IMR-90 (cell line): ENCODE measurements at places on chromosomes 13 and 19. TPM values are rescaled to one million over a fixed set of nuclear protein-coding genes. Genes with fewer than 3 reads are reported as not detected.
A peak's percentile ranks its signal among the peaks of the same experiment; 100 is the strongest.

DNA sequence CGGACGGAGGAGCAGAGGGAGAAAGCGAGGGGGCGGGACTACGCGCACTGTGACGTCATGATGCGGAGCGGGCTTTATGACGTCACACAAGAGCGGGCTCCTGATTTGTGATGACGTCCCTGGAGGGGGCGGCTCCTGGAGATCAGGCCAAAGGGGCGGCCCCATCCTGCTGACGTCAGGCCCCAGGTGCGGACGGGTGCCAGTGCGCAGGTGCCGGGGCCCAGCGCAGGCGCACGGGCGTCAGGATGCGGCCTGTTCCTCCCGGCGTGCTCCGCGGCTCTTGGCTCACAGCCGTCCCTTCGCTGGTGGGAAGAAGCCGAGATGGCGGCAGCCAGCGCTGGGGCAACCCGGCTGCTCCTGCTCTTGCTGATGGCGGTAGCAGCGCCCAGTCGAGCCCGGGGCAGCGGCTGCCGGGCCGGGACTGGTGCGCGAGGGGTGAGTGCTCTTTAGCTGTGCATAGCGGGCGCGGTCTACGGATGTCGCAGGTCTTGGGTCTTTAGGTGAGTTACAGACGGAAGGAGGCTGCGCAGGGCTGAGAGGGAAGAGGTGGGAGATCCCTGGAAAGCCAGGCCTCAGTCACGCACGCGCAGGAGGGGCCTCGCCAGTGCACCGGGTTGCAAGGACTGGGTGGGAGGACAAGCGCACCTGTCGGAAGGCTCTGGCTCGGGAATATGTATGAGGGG is at the start of the genes EMC10 and GARIN5A:
Gene EMC10, plus strand, starts transcription at position 284 of the 683 bp plus-strand sequence. Its CDS starts 38 bp downstream, at position 322.
Gene GARIN5A, minus strand, starts transcription at position 625 of the 683 bp plus-strand sequence. Its CDS starts 460 bp downstream, at position 165.
- peak; percentile 94 for DNase-seq

Gene ATP12A
- total RNA-seq, result not detected in 2 replicates

GRCh38 chr19:52140032-52140710 is 433 bp upstream of the ZNF616 start:
- DNase-seq, result no peak

GRCh38 chr13:43111559-43112400 is 88.4 kb downstream of the DNAJC15 start:
- DNase-seq, result no peak

Gene GPC6
- 31.4 and 39.4 TPM in 2 replicates for total RNA-seq

DNA sequence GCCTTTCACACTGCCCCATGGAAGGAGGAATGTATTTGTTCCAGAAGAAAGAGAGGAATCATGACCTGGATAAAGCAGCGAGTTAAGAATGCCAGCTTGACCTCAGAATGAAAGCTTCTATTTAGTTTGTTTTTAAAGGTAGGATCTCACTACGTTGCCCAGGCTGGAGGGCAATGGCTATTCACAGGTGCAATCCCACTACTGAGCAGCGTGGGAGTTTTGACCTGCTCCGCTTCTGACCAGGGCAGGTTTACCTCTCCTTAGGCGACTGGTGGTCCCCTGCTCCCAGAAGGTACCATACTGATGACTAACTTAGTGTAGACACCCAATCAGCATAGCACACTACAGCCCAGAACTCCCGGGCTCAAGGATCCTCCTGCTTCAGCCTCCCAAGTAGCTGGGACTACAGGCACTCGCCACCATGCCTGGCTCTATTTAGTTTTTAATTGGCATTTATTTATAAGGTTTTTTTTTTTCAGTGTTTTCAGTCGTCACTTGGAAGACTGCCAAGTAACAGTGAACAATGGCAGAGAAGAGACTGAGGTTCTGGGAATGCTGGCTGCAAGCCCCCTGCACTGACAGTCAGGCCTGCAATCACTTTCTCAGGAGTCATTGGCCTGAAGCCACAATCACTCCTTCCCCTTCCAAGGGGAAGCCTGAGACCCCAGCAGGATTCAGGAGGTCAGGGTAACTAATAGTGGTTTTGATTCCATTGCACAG is 73.1 kb downstream of the EPS15L1 start:
- DNase-seq, result peak; percentile 12

Gene FOXO1
- total RNA-seq, result under 0.01 and 0.18 TPM in 2 replicates

DNA sequence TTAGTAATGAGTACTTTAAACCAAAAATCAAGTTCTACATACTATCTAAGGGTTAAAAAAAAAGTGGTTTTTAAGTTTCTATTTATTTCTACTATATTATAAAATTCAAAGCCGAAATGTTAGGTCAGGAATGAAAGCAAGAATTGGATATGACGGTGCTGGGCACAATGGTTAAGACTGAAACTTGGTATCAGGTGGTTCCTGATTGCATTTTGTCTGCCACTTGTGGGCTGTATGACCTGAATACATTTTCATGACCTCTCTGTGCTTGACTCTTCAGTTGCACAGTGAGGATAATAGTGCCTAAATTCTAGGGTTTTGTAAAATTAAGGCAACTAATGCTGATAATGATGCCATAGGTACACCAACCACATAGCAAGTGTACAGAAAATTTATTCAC is 22.3 kb upstream of the ZNF675 start:
- no peak for DNase-seq

DNA sequence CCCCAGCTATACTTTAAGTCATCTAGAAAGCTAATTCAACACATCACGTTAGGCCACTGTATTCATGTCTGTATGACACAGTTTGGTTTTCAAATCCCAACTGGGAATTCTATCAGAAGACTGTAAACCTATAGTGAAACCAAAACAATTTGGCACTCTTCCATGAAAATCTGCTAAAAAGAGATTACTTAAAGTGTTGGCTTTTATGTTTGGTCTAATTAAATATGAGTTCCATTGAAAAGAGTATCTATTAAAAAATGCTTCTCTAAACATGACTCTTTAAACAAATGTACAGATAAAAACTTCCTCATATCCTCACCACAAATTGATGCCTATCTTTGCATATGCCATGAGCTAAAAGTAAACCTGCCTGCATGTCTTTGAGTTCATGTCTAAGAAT is 25.4 kb downstream of the PCDH9 start:
- DNase-seq, result no peak

DNA sequence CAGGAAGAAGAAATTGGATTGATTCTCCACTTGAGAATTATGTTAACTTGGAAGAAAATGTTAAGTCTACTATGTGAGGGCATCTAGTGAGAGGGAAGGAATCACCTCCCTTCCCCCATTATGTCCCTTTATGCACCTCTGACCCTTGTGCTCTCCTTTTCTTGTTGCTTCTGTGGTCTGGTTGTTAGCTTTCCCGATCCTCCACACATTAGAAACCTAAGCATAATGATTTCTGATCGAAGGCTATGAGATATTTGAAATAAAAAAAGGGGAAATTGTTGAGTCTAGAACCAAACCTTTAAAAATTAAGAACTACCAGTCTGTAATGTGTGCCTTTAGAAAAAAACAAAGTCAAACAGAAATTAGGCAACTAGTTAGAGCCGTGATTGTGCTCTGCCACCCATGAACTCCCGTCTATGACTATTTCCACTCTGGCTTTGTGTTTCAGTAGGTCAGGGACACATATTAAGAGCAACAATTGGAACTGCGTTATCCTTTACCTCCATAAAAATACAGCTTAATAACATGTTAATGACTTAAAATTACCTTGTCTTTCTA is 463 bp upstream of the GPC6 start:
- no peak for DNase-seq

DNA sequence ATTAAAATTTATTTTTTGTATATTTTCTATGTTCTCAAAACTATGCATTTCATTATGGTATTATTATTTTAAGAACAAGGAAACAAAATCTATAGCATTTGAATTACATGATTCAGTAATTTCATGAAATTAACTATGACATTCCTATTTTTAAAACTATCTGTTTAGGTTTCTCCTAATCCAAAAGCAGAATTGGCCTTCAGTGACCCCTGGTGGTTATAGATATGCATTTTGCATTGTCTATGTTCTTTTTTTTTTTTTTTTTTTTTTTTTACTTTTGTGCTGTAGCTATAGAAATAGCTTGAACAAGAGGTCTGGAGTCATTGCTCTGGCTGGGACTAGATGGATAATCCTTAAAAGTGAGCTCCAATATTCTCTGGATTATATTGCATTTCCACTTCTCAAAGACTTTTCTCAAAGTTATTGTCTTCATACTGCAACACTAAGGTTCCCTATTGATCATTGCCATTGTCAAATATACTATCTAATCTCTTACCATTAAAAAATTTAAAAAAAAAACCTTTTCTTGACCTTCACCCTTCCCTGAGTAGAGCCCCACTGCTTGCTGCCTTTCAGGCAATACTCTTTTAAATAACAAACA is 15.9 kb upstream of the DNAJC3 start:
- DNase-seq, result peak; percentile 50

DNA sequence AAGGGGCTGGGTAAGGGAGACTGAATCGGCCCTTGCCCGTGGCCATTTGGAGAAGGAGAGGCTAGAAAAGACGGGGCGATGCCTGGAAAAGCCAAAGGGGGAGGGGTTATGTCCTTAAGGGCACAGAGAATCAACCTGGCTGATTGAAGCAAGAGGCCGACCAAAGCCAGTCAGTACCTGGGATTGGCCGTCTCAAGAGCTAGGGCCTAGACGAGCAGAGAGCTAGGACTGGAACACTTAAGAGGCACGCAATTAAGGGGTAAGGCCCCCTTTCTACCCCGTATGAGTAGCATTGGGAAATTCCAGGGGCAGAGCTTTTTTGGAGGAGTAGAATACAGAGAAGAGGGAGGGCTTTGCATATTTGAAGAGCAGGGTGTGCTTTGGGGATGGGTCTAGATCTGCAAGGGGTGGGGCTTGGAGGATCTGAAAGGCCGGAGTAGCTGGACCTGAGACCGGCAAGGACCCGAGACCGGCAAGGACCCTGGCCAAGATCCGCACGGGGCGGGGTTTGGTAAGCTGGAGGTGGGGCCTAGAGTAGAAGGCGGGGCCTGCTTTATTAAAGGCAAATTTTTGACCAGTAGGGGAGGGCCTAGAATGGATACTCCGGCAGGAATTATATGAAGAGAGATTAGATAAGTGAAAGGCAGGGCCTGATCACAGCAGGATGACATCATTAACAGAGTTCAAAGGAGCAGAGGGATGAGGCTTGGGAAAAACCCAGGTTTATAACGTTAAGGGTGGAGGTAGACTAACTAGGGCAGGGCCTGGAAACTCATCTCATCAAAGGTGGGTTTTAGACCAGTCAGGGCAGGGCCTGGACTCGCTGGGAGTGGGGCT is 10.7 kb upstream of the CACNG6 start:
- peak; percentile 19 for DNase-seq

DNA sequence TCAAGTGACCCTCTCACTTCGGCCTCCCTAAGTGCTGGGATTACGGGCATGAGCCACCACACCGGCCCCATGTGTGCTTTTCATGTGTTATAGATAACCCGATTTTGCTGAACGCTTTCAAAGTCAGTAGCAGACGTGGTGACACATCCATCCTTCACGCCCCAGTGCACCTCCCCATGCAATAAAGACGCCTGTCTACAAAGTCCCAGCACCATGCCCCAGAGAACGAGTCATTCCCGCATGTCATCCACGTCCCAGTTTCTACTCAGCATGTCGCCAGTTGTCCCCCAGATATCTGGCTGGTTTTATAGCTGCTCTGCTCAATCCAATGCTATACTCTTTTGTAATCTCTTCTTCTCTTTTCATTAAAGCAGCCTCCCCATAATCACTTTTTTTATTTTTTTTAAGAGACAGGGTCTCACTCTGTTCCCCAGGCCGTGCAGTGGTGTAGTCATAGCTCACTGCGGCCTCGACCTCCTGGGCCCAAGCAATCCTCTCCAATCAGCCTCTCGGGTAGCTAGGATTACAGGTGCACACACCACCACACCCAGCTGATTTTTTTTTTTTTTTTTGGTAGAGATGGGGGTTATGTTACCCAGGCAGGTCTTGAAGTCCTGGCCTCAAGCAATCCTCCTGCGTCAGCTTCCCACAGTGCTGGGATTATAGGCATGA is 42.5 kb downstream of the DNM2 start:
- DNase-seq, result no peak

DNA sequence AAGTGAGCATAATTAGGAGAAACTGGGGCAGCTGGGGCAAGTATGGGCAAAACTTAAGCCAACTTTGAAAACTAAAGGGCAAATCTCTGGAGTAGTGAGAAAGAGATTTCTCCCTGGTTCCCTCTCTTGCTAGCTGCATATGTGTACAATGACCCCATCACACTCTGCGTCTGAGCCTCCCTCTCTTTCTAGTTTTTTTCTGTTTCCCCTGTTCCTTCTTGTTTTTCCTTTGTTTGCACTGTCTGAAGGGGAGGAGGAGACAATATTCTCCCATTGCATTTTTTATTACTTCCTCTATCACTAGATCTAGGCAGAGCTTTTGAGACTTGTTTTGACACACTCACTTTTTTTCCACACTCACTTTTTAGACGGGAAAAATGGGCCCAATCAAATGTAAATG is 11.2 kb upstream of the CLDN10 start:
- no peak for DNase-seq

Gene RFPL4A
- total RNA-seq, result not detected in 2 replicates

Gene TMIGD2
- total RNA-seq, result not detected in 2 replicates

DNA sequence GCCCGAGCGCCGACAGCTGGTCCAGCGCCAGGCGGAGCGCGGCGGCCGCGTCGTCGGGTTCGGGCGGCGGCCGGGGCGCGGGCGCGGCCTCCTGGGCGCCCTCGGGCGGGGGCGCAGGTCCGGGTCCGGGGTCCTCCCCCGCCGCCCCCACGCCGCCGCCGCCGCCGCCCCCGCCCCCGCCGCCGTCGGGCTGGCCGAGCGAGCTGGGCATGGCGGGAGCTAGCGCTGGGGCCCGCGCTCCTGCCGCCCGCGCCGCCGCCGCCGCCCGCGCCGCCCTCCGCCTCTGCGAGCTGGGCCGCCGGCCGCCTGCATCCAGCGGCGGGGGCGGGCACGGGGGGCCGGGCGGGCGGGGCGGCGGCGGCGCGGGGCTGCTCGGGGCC is 287 bp downstream of the MEX3D start:
- no peak for DNase-seq

GRCh38 chr19:13899393-13899792 is 6.5 kb downstream of the BRME1 start:
- DNase-seq, result no peak

GRCh38 chr13:95122063-95122462 is 179.2 kb downstream of the ABCC4 start:
- DNase-seq, result peak; percentile 11

DNA sequence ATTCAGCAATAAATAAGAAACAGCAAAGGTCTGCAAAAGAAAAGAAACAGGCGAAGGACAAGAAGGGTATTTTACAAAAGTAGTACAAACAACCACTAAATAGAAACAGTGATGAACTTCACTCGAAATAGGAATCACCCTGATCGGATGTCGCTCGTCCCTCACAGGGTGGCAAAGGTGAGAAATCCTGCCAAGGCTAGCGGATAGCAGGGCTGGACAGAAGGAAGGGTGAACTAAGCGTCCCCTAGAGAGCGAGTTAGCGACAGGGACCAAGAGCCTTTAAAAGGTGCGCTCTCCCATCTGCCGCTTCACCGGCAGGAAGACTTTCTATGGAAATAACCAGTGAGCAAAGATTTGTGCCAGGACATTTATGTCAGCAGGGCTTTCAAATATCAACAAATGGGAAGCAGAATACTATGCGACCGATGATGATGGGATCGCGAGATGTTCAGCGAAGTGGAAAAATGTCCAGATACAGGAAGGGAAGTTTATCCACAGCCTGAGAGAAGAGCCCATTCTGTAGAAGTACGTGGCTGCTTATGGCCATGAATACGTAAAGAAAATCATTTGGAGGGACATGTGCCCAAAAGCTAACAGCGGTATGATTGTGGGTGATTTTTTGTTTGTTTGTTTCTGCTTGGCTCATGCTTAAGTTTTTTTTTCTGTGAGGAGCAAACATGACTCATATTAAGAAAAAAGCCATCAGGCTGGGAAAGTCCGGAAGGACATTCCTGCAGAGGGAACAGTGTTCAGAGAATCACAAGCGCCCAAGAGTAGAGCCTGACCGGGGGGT is 18.9 kb downstream of the ELAVL1 start:
- DNase-seq, result peak; percentile 82

GRCh38 chr19:53076984-53077383 is 26.2 kb downstream of the ZNF160 start:
- peak; percentile 28 for DNase-seq
